ENCODE measurements at places on chromosomes 4 and X. TPM values are rescaled to one million over a fixed set of nuclear protein-coding genes. Genes with fewer than 3 reads are reported as not detected.

- no peak for DNase-seq
These were observed 42.2 kb upstream of the HSD17B10 start for GRCh38 chrX:53476371-53476770.

DNA sequence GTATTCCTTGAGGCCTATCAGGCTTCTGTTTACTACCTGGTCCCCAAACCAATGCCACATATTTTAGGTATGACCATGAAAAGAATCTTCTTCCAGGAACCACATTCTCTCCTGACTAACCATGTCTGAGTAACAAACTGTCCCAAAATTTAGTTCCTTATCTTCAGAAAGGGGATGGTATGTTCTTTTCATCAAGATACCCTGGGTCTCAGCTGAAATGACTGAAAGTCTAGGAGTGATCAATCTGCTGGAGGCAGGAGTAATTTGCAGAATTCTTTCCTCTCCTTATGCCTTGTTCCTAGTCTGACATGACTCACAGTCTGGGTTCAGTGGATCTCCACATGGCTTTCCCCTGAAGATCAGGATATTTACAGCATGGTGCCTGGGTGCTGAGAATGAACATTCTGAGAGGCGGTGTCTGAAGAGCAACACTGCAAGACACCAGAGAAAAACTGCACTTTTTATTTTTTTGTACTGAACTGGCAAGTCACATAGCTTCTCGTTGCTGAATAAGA is 665.5 kb downstream of the TLL1 start:
- no peak for DNase-seq

DNA sequence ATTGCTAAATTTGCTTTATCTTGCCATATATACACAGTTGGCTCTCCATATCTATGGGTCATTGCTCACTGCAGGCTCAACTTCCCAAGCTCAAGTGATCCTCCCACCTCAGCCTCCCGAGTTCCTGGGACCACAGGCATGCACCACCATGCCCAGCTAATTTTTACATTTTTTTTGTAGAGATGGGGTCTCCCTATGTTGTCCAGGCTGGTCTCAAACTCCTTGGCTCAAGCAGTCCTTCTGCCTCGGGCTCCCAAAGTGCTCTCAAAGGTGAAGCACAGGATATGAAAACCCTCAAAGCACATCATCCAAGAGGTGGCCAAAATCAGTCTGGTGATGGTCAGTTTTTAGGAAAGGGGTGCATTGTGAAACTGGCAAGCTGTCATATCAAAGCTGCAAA is 11.8 kb downstream of the CDS1 start:
- no peak for DNase-seq

- no peak for DNase-seq
These were observed 468 bp downstream of the GLA start for GRCh38 chrX:101407167-101407747.

PRSS12 gene
- 0.23 TPM for total RNA-seq

SLC16A2 gene
- 34.5 TPM for total RNA-seq

GATA1 gene
- 0.23 TPM for total RNA-seq

Measured in Panc1 (cell line).